ENCODE measurements at places on chromosomes 2 and 18. TPM values are rescaled to one million over a fixed set of nuclear protein-coding genes. Genes with fewer than 3 reads are reported as not detected.
A peak's percentile ranks its signal among the peaks of the same experiment; 100 is the strongest.

GRCh38 chr2:1515986-1516797 is 102.9 kb downstream of the TPO start:
- H3K4me1 ChIP-seq: peaks cover 15% of the 10 kb centered on the region
- no peak overlapping the region for H3K27ac ChIP-seq
- no peak for DNase-seq
- peaks cover 2% of the 10 kb centered on the region for H3K27me3 ChIP-seq
- no peak overlapping the region for H3K4me3 ChIP-seq

DNA sequence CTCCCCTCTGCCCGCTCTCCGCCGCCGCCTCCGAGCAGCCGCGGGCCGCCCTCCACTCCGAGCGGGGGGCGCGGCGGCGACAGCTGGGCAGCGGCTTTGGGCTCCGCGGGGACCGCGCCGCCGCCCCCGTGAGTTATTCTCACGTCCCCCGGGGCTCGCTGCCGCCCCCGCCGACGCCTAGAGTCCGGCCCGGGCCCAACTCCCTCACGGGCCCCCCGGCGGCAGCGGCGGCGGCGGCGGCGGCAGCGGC is 645 bp downstream of the MIB1 start:
- no peak overlapping the region for H3K4me3 ChIP-seq
- no peak overlapping the region for H3K27ac ChIP-seq
- DNase-seq: no peak
- H3K4me1 ChIP-seq: peaks cover 35% of the 10 kb centered on the region

GRCh38 chr2:197229509-197230443 is 80.8 kb downstream of the ANKRD44 start:
- H3K27me3 ChIP-seq: no peaks in the 10 kb centered on the region
- peaks cover 58% of the 10 kb centered on the region for H3K4me1 ChIP-seq
- peak overlapping the region; percentile 5 for H3K4me3 ChIP-seq

DNA sequence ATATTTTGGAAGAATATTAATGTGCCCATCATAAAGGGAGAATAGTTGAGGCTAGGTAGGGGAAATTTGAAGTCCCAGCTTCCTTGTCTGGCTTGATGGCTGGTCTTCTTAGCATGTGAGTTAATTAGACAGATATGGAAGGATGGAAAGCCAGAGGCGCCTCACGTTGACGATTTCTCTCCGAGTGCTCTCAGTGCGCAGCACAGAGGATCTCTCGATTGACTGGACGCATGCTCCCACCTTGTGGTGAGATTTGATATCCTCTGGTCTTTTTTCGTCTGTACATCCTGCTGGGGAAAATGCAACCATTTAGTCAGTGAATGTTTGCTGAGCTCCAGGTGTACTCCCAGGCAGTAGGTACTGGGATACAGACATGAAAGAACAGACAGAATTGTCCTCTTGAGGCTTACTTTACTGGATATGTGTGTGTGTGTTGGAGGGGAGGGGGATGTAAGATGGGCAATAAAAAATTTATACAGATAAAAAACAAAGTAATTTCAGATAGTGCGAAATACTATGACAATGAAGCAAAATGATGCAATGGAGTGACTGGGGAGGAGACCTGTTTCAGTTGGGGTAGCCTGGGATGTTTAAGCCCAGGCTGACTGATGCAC is 66.9 kb upstream of the ZNG1B start:
- H3K36me3 ChIP-seq: no peaks in the 10 kb centered on the region
- H3K4me3 ChIP-seq: no peak overlapping the region
- peak overlapping the region; percentile 70 for H3K27ac ChIP-seq
- peaks cover 25% of the 10 kb centered on the region for H3K4me1 ChIP-seq

DNA sequence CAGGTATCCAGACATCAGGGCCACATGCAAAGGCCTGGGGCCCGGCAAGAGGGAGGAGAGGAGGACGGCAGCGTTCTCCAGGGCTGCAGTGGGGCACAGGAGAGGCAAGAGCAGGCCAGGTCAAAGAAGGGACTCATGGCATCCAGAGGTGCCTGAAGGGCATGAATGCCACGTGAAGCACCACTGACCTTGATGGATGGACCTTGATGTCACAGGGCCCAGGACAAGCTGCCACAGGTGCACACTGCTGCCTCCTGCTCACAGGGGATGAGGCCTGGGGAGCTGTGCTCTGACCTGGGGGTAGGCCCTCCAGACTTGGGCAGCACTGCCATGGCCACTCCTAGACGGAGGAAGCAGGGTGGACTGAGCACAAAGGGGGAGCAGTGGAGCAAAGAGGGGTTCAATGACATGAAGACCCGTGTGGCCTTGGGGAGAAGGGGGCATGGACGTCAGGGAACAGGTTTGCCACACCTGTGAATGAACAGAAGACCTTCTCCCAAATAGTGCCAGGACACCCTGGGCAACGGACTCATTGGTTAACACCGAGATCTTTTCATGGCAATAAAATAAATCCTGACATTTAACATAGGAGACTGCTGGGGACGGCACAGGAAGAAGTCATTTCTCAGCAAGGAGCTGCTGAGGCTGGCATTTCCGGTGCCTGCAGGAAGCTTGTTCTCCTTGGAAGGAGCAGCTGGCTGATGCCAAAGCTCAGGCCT is 65.6 kb downstream of the EMX1 start:
- DNase-seq: no peak
- no peak overlapping the region for H3K27ac ChIP-seq
- no peak overlapping the region for H3K4me3 ChIP-seq
- peaks cover 2% of the 10 kb centered on the region for H3K4me1 ChIP-seq

- H3K4me1 ChIP-seq: peaks cover 12% of the 10 kb centered on the region
- H3K36me3 ChIP-seq: peaks cover 14% of the 10 kb centered on the region
- H3K4me3 ChIP-seq: no peak overlapping the region
- no peak for DNase-seq
- H3K27me3 ChIP-seq: no peaks in the 10 kb centered on the region
Observed at GRCh38 chr2:205022841-205023240, 477.6 kb downstream of the PARD3B start.

The ITSN2 gene
- 91.3 TPM for total RNA-seq

DNA sequence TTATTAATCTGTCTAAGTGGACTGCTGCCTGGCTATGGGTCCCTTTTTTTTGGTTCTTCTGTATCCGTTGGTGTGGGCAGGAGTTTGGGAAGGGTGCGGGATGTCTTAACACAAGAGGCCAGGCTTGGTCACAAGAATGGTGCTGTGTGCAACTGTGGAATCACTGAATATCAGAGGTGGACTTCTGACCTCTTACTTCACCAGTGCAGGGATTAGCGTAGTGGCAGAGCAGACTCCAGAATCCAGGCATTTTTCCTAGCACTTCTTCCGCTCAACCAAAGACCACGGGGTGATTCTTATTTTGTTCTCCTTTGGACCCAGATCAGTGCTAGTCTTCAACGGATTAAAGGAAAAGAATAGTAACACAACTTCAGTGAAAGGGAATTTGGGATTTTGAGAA is 254.3 kb upstream of the TNP1 start:
- peaks cover 23% of the 10 kb centered on the region for H3K27me3 ChIP-seq
- H3K36me3 ChIP-seq: no peaks in the 10 kb centered on the region
- no peak overlapping the region for H3K27ac ChIP-seq

The EPB41L5 gene
- 6.6 TPM for total RNA-seq

GRCh38 chr2:235553696-235554100 is 59.9 kb downstream of the AGAP1 start:
- peaks cover 11% of the 10 kb centered on the region for H3K27me3 ChIP-seq
- DNase-seq: no peak
- no peak overlapping the region for H3K27ac ChIP-seq
- no peaks in the 10 kb centered on the region for H3K36me3 ChIP-seq
- H3K4me3 ChIP-seq: no peak overlapping the region

The MROH2A gene
- total RNA-seq: not detected

- H3K27me3 ChIP-seq: no peaks in the 10 kb centered on the region
- no peaks in the 10 kb centered on the region for H3K36me3 ChIP-seq
- DNase-seq: no peak
Observed at GRCh38 chr2:1708476-1709334, 35.6 kb downstream of the PXDN start.

The MOGAT1 gene
- total RNA-seq: not detected

DNA sequence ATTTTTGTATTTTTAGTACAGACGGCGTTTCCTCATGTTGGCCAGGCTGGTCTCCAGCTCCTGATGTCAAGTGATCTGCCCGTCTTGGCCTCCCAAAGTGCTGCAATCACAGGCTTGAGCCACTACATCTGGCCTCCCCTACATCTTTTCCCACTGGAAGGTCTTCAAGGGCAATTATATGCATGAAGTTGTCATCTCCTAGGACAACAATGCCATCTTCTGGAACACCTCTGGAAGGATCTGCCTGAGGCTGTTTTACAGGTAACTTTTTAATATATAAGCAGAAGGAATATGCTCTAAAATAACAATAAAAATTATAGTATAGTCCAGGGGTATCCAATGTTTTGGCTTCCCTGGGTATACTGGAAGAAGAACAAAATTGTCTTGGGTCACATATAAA is 321.4 kb downstream of the AFF3 start:
- H3K27ac ChIP-seq: no peak overlapping the region
- H3K36me3 ChIP-seq: no peaks in the 10 kb centered on the region
- no peak overlapping the region for H3K4me3 ChIP-seq
- H3K27me3 ChIP-seq: peaks cover 9% of the 10 kb centered on the region
- no peaks in the 10 kb centered on the region for H3K4me1 ChIP-seq
- DNase-seq: no peak

Data from activated naive CD8-positive, alpha-beta T cell treated with anti-CD3 and anti-CD28 coated beads, Interleukin-2, amount 10 ng/mL, durations not matched to agents 7 days and 5 days (primary cell).